ENCODE measurements at places on chromosomes 7 and 10. TPM values are rescaled to one million over a fixed set of nuclear protein-coding genes. Genes with fewer than 3 reads are reported as not detected.

GRCh38 chr10:9291081-9291480 is 1236.6 kb downstream of the GATA3 start:
- DNase-seq, result no peak

SPAG6 gene
- not detected for polyA plus RNA-seq

DNA sequence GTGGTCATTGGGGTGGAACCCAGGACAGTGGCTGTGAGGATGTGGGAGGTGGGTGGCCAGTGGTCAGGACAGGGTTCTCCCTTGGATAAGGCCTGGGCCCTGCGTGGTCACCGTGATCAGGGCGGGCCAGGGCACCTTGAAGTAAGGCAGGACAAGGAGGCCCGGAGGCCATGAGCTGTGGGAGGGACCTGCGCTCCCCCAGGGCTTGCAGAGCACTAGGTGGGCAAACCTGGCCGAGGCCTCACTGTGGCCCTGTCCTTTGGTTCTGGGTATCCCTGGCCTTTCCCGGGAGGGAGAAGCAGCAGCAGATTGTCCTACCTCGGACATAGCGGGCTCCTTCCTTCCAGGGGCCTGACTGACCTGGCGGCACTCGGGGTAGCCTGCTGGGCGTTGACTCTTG is 144.8 kb upstream of the RET start:
- DNase-seq, result no peak

RAPGEF5 gene
- 11.5 TPM for polyA plus RNA-seq

TBC1D12 gene
- 17.7 TPM for polyA plus RNA-seq

GRCh38 chr7:81367326-81367931 is 402.4 kb downstream of the HGF start:
- no peak for DNase-seq

DNA sequence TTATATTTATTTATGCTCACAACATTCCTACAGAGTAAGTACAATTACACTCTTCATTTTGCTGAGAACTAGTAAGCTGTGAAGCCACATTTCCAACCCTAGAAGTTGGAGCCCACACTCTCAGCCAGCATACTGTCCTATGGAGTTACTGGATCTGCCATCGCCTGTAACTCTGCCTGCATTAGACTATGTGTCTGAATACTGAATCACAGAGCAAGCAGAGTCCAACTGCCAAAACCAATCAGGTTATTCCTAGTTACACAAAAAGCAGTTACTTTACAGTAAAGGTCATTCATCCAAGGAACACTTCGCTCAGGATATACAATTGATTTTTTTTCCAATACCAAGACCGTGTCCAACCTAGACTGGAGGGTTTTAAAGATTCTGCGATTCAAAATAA is 21.5 kb downstream of the CTAGE6 start:
- no peak for DNase-seq

GRCh38 chr7:31873816-31874597 is 187.0 kb downstream of the PPP1R17 start:
- no peak for DNase-seq

- no peak for DNase-seq
Measured at GRCh38 chr7:111242141-111242755, 151.3 kb downstream of the LRRN3 start.

- no peak for DNase-seq
Measured at GRCh38 chr7:128267595-128267924, 26.5 kb downstream of the LEP start.

DNA sequence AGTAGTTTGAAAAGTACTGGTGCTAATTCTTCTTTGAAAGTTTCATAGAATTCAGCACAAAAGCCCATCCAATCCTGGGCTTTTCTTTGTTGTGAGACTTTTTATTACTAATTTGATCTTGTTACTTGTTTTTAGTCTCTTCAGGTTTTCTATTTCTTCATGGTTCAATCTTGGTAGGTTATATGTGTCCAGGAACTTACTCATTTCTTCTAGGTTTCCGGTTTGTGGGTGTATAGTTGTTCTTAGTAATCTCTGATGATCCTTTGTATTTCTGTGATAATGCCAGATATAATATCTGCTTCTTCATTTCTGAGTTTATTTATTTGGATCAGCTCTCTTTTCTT is 147.5 kb downstream of the RTKN2 start:
- no peak for DNase-seq

NPC1L1 gene
- polyA plus RNA-seq, result 42.7 TPM

GRCh38 chr7:30984359-30985107 is 20.8 kb downstream of the GHRHR start:
- DNase-seq, result no peak

DNA sequence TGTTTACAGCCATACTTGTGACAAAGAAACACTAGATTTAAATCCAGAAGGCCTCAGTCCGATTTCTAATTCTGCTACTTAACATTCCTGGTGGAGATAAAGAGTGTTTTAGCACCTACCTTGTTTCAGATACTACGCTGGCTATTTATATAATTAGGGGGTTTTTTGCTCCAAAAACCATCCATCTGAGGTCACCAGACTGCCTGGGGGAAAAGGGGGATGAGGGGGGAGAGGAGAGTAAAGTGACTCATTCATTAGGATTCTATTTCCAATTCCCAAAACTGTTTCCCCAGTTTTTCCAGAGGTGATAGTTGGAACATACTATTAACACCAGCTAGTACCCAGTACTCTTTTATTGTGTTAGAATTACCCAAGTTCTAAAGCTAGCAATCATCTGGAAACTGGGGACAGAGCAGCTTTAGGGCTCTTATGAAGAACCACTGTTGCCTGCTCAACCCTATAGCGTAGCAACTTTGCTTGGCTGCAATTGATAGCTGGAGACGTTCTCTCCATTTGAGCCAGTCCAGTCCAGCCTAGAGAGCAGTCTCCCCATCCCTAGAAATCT is 6.6 kb downstream of the GCC1 start:
- no peak for DNase-seq

USP6NL gene
- 18.1 TPM for polyA plus RNA-seq

PPP1R3A gene
- polyA plus RNA-seq, result 0.07 TPM

ASB4 gene
- polyA plus RNA-seq, result 1.4 TPM

DNA sequence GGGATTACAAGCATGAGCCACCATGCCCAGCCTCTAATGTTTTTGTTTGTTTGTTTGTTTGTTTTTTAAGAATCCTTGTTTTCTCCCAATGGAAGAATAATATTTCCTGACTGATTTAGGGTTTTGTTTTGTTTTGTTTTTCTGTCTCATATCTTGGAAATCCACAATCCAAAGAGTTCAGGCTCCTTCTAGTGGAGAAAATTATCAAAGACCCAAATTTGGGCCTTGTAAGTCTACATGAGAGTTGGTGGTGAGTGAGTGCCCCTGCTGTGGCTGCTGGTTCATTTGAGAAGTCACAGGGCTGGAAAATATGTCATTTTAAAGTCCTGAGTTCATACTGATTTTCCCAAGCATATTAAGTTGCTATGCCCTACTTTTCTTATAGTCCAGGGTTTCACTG is 33.5 kb upstream of the KLHL7 start:
- DNase-seq, result no peak

DNA sequence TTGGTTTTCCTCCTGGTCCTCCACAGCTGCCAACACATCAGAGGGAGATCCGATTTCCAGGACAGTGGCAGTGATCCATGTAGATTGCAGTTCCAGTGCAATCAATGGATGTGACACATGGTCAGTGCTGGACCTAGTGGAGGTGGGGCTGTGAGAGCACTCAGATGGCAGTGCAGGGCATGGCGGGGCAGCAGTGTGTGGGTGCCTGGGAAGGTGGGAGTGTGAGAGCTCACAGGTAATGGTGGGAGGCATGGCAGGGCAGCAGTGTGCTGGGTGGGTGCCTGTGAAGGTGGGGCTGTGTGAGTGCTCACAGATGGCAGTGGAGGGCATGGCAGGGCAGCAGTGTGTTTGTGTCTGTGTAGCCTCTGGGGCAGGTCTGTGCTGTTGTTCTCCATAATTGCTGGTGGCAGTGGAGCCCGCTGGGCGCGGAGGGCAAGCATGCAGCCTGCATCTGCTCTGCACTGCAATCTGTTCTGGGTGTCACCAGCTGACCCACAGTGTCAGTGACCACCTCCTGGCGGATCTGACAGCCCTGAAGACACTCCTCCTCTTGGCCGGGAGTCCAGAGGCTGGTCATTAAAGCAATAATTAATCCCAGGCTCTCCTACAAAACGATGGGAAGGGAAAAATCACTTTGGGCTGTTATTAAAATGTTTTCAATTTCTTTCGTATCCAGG is 8.6 kb upstream of the ADARB2 start:
- DNase-seq, result no peak

LIPJ gene
- polyA plus RNA-seq, result not detected

GRCh38 chr7:36690514-36691187 is 33.6 kb downstream of the AOAH start:
- DNase-seq, result no peak

DNA sequence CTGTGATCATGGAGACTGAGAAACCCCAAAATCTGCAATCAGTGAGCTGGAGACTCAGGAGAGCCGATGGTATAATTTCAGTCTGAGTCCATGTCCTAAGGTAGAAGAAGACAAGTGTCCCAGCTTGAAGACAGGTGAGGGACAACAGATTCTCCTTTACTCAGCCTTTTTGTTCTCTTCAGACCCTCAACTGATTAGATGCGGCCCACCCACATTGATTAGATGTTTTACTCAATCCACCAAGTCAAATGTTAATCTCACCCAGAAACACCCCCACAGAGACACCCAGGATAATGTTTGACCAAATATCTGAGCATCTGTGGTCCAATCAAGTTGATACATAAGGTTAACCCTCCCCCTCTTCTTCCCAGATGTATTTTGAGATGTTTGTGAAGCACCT is 131.2 kb downstream of the PFKFB3 start:
- DNase-seq, result no peak

MICALL2 gene
- polyA plus RNA-seq, result 533 TPM

CPXM2 gene
- polyA plus RNA-seq, result 5.6 TPM

- DNase-seq, result no peak
Measured at GRCh38 chr7:44629829-44630522, 23.5 kb downstream of the OGDH start.

GRCh38 chr10:124117833-124118232 is 24.4 kb upstream of the CHST15 start:
- DNase-seq, result no peak

- DNase-seq, result peak; percentile 36
Measured at GRCh38 chr10:91493313-91493712, 83.2 kb downstream of the HECTD2 start.

DNA sequence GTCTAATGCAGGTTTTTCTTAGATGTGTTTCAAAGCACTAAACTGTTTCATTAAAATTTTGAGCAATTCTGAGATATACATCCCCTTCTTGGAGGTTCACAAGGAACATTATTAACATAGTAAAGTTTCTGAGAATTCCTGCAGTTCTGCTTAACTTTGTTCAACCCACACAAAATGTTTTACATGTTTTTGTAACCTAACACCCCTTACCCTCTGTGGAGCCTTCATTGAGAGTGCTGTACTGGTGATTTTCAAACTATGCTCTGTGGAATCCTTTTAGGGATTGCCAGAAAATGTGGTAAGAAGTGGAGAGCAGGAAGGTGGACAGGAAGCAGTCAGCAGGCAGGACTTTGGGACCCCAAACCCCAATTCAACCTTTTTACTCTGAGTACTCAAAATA is 53.6 kb upstream of the ABCB5 start:
- DNase-seq, result no peak

KNDC1 gene
- polyA plus RNA-seq, result not detected

DNA sequence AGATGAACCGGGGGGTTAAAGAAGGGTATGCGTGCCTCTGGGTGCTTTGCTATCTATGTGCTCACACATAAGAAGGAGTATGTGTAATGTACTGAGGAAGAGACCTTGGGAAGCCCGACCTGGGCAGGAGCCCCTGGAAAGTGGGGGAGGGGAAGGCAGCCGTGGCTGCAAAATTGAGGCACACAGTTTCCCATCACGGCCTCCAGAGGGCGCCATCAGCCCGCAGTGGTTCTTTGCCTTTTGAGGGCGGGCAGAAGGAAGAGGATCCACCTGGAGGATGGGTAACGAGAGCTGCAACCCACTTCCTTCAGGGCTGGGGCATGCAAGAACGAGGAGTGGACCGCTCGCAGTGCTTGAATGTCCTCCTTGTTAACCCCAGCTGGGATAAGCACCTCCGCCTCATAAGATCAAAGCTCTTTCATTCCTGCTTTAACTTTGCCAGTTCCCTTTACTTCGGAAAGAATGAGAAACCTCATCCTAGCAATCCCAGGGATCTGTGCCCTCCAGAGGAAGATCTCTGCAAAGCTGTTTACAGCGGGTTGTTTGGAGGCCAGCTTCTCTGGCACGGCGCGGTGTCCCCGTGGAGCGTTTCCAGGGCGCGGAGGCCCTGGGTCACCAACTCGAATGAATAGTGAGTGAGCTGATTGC is 77.9 kb downstream of the PCGF5 start:
- DNase-seq, result peak; percentile 86

FAM20C gene
- polyA plus RNA-seq, result 19.7 TPM

PNLIPRP1 gene
- polyA plus RNA-seq, result 0.21 TPM

- no peak for DNase-seq
Measured at GRCh38 chr10:8913720-8914119, 859.2 kb downstream of the GATA3 start.

GRCh38 chr7:5697754-5698424 is 83.6 kb downstream of the RNF216 start:
- DNase-seq, result no peak

IFIT2 gene
- 2.3 TPM for polyA plus RNA-seq

GRCh38 chr7:97421307-97421930 is 303.9 kb downstream of the SDHAF3 start:
- DNase-seq, result no peak

- DNase-seq, result no peak
Measured at GRCh38 chr7:171912-172515, 20.4 kb upstream of the FAM20C start.

GRCh38 chr7:107882766-107883165 is 8.2 kb upstream of the DLD start:
- DNase-seq, result no peak

DNA sequence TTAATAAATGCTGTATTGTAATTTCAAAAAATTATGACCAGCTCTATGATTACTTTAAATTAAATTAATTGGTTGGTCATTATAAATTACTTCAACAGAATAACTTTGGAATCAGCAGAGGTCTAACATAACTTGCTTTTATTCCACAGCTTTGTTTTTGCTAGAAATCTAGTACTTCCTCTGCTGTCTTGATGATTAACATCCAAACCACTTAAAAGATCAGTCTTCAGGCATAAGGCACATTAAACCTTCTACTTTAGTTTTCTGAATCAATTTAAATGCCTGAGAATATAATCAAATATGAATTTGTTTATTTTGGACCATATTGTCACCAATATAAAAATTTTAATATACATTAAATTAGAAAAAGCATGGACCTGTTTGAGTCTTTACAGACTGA is 465.3 kb downstream of the ARL4A start:
- no peak for DNase-seq

DNA sequence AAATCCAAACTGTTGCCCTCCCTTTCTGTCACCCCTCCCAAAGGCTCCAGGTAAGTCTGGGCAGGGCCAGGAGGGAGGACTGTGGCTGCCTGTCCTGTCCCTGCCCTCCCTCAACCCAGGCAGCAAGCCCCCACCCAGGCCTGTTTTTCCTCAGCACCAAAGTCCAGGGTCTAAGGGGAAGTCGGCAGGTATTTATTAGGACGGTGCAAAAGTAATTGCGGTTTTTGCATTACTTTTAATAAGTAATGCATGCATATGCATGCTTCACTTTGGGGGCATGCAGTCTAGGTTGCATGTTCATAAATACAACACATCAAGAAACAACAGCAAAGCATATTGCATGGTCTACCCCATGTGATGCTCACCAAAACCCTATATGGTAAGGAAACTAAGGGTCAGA is 15.2 kb upstream of the HABP2 start:
- peak; percentile 58 for DNase-seq

- no peak for DNase-seq
Measured at GRCh38 chr10:46541017-46541661, 15.3 kb downstream of the GPRIN2 start.

All from small intestine (tissue), 16 donors.